Breast epithelium (tissue), 4 donors: ENCODE measurements at places on chromosomes 5 and 9. TPM values are rescaled to one million over a fixed set of nuclear protein-coding genes. Genes with fewer than 3 reads are reported as not detected.

DNA sequence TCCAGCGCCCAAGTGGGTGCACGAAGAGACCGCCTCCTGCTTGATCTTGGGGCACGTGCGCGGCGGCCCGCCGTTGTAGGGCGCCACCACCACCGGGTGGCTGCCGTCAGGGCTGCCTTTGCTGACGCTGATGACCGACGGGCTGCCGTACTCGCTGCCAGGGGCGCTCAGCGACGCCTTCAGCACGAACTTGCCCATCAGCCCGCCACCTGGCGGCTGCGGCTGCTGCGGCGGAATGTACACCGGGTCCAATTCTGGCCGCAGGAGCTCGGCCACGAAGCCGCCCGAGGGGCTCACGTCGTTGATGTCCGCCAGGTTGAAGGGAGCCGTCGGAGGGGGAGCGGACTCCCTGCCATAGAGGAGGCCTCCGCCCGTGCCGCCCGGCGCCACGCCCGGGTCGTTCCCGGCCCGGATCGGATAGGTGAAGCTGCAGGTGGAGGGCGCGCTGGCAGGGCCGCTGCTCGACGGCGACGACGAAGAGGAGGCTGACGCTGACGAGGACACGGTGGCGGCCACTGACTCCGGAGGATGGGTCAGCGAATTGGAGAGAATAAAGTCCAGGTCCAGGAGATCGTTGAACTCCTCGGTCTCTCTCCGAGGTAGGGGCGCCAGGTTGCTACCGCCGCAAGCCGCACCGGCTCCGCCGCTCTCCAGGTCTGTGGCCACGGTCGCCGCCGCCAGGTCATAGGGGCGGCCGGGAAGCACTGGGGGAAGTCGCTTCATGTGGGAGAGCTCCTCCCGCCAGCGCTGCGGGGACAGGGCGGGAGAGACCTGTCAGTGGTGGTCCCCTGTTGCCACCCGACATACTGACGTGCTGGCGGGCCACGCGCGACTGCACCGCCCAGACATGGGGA is 1.8 kb downstream of the KLF4 start:
- DNase-seq, result peak; percentile 64

- no peak for DNase-seq
Observed at GRCh38 chr9:69497816-69498215, 172.8 kb downstream of the ENTREP1 start.

GRCh38 chr9:132414731-132415130 is 4.7 kb downstream of the CFAP77 start:
- DNase-seq, result no peak

DNA sequence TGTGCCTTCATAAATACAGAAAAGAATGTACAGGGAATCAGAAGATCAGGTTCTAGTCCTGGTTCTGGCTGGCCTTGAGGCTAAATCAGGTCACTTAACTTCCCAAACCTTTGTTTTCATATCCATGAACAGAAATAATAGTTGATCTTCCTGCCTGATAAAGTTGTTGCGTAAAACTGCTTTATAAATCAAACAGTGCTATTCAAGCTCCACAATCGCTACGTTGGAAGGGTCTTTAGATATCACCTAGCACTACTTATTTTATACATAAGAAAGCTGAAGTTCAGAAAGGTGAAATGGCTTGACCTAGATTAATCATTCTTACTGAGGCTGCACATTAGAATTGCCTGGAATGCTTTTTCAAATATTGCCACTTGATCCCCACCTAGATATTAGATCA is 36.3 kb upstream of the GCNT4 start:
- no peak for DNase-seq

DNA sequence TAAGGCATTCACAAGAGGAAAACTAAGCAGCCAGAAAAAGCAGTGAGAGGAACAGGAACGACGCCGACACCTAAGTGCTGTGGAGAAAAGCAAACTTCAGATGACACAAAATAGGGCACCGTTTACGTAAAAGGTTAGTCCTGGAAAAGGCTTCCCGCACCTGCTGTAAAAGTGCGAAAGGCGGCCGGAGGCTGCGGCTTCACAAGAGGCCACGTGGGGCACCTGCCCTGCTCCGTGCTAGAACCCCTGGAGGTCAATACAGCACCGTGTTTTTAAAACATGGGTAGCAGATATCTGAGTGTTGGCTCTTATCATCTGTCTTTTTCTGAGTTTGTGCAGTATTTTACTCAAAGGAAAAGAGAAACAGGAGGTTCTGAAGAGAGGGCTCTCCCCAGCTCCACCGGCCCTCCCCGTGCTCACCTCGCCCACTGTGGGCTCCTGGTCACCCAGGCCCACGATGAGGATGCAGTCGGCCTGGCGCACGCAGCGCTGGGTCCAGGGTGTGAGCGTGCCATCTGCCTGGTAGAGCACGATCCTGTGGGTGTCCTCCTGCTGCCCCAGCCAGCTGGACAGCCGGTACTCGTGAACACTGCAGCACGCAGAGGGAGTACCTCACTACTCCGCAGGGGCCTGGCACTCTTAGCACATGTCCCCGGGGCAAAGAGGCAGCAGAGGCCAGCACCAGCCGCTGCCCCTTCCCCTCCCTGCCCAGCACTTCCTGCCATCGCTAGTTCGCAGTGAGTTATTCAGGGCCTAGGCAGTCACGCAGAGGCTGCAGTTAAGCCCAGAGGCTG is 21.0 kb upstream of the NSMF start:
- no peak for DNase-seq

GRCh38 chr9:131608493-131609037 is 63.2 kb downstream of the PRRT1B start:
- DNase-seq, result peak; percentile 69

GRCh38 chr9:89564346-89564878 is 40.4 kb upstream of the GADD45G start:
- no peak for DNase-seq

PCDHGA12 gene
- total RNA-seq, result 12.0 TPM

DOCK2 gene
- 19.8 TPM for total RNA-seq

NFIL3 gene
- 87.2 TPM for total RNA-seq

DMGDH gene
- total RNA-seq, result 1.5 TPM

DNA sequence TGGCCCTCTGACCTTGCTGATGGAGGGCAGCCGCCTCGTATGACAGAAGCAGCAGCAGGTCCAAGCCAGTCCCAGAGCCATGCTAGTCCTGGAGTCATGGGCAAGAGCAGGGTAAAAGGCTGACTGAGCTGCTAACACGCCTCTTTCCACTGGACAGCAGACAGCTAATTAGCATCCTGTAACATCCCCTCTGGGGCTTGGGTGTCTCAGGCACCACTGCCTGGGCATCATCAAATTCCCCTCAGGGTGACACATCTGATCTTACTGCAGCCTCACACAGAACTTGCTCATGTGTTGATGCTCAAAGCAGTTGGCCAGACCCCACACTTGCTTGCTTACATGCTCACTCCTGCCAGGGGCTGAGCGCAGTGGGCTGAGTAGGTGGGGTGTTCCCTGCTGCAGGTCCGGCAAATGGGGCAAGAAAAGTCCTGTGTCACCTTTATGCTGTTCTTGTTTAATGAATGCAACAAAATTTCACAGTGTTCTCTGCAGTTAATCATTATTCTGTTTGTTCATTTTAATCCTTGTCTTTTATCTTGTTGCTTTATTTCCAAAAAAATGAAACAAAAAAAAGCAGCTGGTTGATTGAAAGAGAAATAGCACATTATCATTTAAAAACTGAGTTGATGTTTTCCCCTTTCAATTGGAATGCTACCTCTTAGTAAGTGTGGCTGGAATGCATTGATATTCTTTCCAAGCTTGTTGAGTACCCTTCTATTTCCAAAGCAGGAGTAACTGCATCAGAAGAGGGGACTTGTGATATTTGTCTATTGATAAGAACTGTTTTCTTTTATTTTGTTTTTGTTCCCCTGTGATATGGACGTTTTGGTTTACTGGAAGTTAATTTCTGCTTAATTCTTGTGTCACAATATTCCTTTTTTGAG is 254.1 kb downstream of the CDH18 start:
- DNase-seq, result no peak

- no peak for DNase-seq
Observed at GRCh38 chr5:55313870-55314617, 6.3 kb downstream of the MTREX start.

ADAMTS12 gene
- 17.4 TPM for total RNA-seq

RAPGEF6 gene
- total RNA-seq, result 31.5 TPM

- no peak for DNase-seq
Observed at GRCh38 chr5:149827086-149827485, 97.0 kb downstream of the PPARGC1B start.

DNA sequence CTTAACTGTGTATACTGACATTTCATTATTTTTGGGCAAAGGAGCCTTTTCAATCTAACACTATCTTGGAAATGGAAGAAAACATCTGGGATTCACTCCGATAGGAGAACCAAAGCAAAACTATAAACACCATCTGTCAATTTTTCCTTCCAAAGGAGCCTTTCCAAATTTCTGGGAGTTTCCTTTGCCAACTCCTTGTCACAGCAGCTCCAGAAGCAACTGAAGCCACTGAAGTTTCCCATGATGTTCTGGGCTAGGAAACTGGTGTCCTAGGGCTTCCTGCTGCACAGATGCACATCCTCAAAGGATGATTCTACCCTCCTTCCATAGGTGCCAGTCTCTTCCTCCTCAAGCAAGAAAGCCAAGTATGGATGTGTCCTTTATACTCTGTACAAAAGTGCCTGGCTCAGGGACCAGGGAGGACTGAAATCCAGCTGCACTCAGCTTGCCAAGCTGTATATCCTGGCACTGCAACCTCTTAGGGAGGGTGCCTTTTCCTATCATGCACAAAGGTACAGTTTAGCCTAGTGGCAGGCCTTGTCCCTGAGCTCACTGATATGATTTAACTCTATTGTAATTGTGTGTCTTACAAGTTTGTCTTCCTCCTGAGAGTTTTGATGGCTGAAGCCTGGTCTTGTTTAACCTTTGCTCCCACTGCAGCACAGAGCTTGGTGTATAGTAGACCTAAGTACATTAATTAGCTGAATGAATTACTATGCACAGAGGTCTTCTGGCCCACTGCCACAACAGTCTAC is 8.4 kb upstream of the UBAP1 start:
- DNase-seq, result no peak

GRCh38 chr5:33261747-33262146 is 179.0 kb upstream of the TARS1 start:
- DNase-seq, result no peak

ARL14EPL gene
- not detected for total RNA-seq

- no peak for DNase-seq
Observed at GRCh38 chr5:73450672-73451223, 2.2 kb upstream of the FOXD1 start.

GRCh38 chr5:78899922-78900362 is 85.2 kb downstream of the ARSB start:
- no peak for DNase-seq

DNA sequence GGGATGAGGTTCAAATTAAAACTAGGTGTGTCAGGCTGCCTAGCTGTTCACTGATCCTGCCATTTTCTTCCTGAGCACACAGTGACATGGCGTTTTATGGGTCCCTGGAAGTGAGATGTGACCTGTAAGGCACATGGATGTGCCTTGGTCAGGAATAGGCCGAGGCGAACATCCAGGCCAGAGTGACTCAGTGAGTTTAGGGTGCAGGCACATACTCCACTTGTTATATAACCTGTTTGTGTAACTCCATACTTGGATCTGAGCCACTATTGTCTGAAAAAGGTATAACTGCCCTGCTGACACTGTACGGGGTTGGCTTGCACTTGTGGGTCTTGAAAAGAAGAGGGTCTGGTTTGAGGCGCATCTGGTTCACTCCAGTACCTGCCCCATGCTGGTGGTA is 150.1 kb upstream of the ADAMTS16 start:
- no peak for DNase-seq

GRCh38 chr5:59874675-59875074 is 18.9 kb downstream of the PDE4D start:
- DNase-seq, result no peak

SLC45A2 gene
- not detected for total RNA-seq

DNA sequence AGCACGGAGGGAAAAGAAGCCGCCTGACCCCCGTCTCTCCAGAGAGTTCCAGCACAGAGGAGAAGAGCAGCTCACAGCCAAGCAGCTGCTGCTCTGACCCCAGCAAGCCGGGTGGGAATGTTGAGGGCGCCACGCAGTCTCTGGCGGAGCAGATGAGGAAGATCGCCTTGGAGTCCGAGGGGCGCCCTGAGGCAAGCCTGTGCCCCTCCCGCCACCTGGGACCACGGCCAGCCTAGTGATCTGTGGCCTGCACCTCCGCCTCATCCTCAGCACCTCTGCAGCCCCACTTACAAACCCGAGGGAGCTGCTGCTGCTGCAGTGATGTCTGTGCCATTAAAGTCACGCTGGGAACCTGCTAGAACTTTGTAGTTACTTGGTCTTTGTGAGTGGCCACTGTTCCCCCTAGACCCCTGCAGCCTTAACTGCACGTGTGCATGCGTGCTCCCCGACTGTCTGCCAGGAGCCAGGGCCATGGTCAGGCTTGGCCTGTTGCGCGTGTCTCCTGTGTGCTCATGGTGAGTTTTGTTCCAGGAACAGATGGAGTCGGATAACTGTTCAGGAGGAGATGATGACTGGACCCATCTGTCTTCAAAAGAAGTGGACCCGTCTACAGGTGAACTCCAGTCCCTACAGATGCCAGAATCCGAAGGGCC is 12.5 kb downstream of the SQSTM1 start:
- no peak for DNase-seq

- no peak for DNase-seq
Observed at GRCh38 chr5:50717651-50718050, 51.2 kb downstream of the PARP8 start.

- DNase-seq, result no peak
Observed at GRCh38 chr9:81512641-81513040, 176.7 kb downstream of the TLE1 start.

ADAMTSL1 gene
- 7.5 TPM for total RNA-seq

GRCh38 chr9:110064803-110065202 is 143.2 kb downstream of the C9orf152 start:
- DNase-seq, result no peak

- no peak for DNase-seq
Observed at GRCh38 chr5:141663506-141663905, 12.3 kb upstream of the FCHSD1 start.

DNA sequence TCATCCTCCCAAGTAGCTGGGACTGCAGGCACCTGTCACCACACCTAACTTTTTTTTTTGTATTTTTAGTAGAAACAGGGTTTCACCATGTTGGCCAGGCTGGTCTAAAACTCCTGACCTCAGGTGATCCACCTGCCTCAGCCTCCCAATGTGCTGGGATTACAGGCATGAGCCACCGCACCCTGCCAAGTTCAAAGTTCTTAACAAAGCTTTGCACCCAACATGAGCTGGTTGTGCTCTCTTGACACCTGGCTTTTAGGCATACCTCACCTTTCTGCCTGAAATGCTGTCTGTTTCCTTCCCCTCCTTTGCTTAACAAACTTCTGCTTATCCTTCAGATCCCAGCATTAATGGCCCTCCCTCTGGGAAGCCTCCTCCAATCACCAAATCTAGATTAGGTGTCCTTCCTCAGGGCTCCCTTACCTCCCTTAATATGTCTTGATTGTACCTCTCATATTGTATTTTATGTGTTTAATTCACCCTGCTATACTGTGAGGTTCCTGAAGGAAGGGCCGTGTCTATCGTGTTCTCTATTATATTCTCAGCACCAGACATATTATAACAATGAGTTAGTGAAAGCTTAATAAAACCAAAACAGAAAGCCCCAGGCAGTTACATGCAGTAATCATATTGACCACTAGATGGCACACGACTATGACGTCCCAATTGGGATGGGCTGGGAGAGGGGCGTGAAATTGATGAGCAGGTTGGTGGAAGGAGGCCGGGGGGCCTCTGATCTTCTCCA is 62.9 kb upstream of the PPARGC1B start:
- no peak for DNase-seq

- DNase-seq, result no peak
Observed at GRCh38 chr9:105067895-105068580, 140.1 kb upstream of the ABCA1 start.

PLCXD3 gene
- total RNA-seq, result 3.8 TPM

- DNase-seq, result no peak
Observed at GRCh38 chr9:110536822-110537221, 42.7 kb downstream of the SVEP1 start.

GRCh38 chr5:140358738-140359310 is 1.2 kb upstream of the SLC4A9 start:
- no peak for DNase-seq
